ENCODE measurements at places on chromosomes 2 and 18. TPM values are rescaled to one million over a fixed set of nuclear protein-coding genes. Genes with fewer than 3 reads are reported as not detected.

DNA sequence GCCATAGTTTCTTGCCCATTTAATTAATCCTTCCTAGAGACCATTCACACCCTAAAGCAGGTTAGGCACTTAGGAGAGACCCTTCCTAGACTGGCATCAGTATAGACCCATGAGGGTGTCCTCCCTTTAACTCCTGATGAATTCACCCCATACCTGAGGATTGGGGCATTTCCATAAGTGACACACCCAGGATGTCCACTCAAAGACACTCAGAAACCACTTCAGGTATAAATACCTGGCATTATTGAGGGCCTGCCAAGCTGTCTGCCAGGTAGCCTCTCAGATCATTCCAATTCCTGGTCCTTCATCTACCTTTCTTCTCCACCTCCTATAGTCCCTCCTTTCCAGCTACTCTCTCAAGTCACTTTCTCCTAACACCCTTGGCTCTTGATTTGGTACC is 57.5 kb upstream of the SLC14A2 start:
- H3K4me1 ChIP-seq, result no peaks in the 10 kb centered on the region
- DNase-seq, result no peak
- H3K27me3 ChIP-seq, result no peaks in the 10 kb centered on the region
- H3K36me3 ChIP-seq, result no peaks in the 10 kb centered on the region
- H3K4me3 ChIP-seq, result no peak overlapping the region
- H3K27ac ChIP-seq, result no peak overlapping the region

- no peak overlapping the region for H3K4me3 ChIP-seq
- peaks cover 1% of the 10 kb centered on the region for H3K27me3 ChIP-seq
- H3K4me1 ChIP-seq, result peaks cover 3% of the 10 kb centered on the region
- DNase-seq, result no peak
These were observed 94.1 kb downstream of the SH3YL1 start for GRCh38 chr2:169741-170140.

The SLC30A3 gene
- 0.43 TPM for total RNA-seq

The GREB1L gene
- total RNA-seq, result not detected

The LCT gene
- total RNA-seq, result 0.29 TPM

The GLI2 gene
- not detected for total RNA-seq

DNA sequence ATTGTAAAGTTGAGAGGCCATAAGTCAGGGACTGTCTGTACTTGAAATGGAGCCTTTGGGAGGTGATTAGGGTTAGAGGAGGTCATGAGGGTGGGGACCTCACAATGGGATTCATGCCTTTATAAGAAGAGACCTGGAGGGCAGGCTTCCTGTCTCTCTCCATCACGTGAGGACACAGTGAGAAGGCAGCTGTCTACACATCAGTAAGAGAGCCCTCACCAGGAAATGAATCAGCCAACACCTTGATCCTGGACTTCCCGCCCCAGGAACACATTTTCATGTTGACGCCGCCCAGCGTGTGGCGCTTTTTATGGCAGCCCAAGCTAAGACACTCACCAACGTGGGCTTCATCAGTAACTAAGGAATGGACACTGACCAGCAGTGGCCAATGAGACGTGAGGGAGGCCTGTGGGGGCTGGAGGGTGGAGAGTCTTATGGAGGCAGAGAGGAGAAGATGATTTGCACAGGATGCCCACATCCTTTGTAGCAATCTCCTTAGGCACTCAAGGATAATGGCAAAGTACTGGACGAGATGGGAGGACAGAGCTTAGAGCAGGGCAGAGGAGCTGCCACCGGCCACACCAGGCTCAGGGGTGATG is 162.7 kb downstream of the EIPR1 start:
- peaks cover 32% of the 10 kb centered on the region for H3K4me1 ChIP-seq
- H3K27ac ChIP-seq, result peak overlapping the region; percentile 16
- H3K4me3 ChIP-seq, result no peak overlapping the region

DNA sequence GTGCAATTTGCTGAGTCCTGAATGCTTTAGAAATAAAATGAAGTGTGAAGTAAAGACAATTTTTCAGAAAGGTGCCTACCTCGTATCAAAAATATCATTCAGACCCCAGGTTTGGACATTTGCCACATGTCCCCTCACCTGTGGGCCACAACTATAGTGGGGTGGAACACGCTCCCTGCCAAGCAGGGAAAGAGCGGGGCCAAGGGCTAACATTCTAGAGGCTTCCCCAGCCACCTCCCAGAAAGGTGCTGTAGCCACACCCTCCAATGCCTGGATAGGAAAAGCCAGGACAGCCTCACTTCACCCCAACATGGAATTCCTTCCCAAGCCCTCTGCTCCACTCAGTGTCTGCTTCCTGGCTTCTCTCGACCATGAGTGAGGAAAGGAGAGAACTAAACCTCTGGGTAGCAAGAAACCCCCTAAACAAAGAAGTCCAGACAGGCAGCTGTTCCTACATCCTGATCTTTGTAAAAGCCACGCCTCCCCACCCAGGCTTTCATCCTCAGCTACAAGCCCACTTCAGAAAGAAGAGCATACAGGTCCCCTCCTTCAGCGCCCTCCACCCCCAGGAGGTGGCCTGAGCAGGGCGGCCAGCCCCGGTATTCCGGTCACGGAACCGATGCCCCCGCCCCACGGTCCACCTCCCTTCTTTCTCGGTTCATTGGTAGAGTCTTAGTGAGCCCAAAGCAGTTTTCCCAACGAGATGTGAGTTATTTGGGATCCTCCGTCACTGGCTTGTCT is 2.1 kb downstream of the COL6A3 start:
- H3K36me3 ChIP-seq, result no peaks in the 10 kb centered on the region
- H3K4me3 ChIP-seq, result no peak overlapping the region
- no peaks in the 10 kb centered on the region for H3K4me1 ChIP-seq
- DNase-seq, result no peak

The TUBA4B gene
- total RNA-seq, result not detected

GRCh38 chr2:201450954-201451291 is 335 bp downstream of the TRAK2 start:
- no peak for DNase-seq
- H3K27me3 ChIP-seq, result no peaks in the 10 kb centered on the region
- H3K27ac ChIP-seq, result peak overlapping the region; percentile 97
- peaks cover 7% of the 10 kb centered on the region for H3K36me3 ChIP-seq
- H3K4me3 ChIP-seq, result peak overlapping the region; percentile 96

- H3K4me3 ChIP-seq, result no peak overlapping the region
- no peaks in the 10 kb centered on the region for H3K4me1 ChIP-seq
- no peaks in the 10 kb centered on the region for H3K36me3 ChIP-seq
- no peak for DNase-seq
- no peaks in the 10 kb centered on the region for H3K27me3 ChIP-seq
These were observed 184.7 kb downstream of the PPP1R1C start for GRCh38 chr2:182170341-182170740.

DNA sequence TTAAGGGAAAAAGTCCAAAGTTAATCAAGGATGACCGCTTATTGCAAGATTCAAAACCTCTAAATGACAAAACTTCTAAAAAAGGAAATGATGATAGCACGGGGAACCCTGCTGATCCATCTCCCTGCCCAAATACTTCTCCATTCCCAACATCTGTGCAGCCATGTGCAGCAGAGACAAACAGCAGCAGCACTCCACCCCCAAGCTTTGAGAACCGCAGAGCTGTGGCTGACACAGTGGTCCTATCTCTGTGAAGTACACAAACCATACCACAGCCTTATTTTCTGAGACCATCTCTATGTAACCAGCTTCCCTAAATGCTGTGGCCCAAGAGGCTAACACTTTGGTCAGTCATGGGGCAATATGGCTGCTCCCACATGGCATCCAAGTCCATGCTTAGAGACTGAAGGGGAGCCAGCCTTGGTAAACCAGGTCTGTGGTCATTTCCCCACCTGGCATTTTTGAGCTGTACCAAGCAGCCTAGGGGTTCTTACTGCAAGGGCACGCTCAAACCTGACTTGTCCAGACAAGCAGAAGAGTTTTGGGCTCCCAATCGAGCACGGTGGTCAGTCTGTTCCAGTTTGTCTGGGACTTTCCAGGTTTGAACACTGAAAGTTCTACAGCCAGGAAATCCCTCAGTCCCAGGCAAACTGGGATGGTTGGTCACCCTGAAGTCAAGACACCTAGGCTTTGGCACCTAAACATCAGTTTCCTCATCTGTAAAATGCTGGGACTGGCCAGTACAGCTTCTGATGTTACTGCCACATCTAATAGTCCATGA is 17.1 kb upstream of the NFE2L2 start:
- peaks cover 5% of the 10 kb centered on the region for H3K4me1 ChIP-seq
- no peaks in the 10 kb centered on the region for H3K27me3 ChIP-seq
- H3K4me3 ChIP-seq, result no peak overlapping the region
- H3K36me3 ChIP-seq, result no peaks in the 10 kb centered on the region
